ENCODE measurements at places on chromosomes 6 and 20.

GRCh38 chr20:48685300-48685699 lies 142.5 kb downstream of the PREX1 start:
- DNase-seq = no peak

GRCh38 chr6:74967821-74968220 lies 238.0 kb downstream of the COL12A1 start:
- no peak for DNase-seq

DNA sequence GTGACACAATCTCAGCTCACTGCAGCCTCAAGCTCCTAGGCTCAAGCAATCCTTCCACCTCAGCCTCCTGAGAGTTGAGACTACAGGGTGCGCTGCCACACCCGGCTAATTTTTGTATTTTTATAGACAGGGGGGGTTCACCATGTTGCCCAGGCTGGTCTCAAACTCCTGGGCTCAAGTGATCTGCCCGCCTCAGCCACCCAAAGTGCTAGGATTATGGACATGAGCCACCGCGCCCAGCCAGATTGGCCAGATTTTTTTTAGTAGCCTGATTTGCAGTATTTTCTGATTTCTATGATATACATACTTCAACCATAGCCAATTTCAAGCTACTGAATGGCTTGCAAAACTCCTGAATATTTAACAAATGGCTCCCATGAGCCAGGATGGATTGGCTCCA lies 21.4 kb upstream of the DLGAP4 start:
- DNase-seq = no peak

DNA sequence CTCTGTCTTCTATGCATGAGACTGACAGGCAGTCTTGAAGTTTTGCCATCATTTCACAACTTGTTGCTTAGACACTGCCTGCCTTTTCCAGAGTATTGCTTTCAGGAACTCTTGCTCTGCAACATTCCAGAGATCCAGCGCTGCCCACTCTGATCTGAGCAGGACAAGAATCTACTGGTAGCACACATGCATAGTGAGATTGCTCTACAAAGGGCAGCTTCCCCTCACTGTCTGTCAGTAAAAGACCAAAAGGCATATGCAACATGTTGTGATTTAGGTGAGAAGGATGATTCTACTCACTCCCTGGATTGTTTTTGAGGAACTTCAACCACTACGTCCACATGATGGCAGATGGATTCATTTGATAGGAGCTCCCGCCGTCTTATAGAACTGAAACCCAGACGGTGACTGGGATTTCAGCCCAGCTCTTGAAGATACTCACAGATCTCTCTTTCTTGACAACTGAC lies 259.1 kb downstream of the ARID1B start:
- DNase-seq = no peak

GRCh38 chr6:73156793-73157767 lies 68.2 kb downstream of the KHDC1L start:
- no peak for DNase-seq

GRCh38 chr6:119110601-119111548 lies 32.4 kb upstream of the FAM184A start:
- DNase-seq = peak; percentile 68

DNA sequence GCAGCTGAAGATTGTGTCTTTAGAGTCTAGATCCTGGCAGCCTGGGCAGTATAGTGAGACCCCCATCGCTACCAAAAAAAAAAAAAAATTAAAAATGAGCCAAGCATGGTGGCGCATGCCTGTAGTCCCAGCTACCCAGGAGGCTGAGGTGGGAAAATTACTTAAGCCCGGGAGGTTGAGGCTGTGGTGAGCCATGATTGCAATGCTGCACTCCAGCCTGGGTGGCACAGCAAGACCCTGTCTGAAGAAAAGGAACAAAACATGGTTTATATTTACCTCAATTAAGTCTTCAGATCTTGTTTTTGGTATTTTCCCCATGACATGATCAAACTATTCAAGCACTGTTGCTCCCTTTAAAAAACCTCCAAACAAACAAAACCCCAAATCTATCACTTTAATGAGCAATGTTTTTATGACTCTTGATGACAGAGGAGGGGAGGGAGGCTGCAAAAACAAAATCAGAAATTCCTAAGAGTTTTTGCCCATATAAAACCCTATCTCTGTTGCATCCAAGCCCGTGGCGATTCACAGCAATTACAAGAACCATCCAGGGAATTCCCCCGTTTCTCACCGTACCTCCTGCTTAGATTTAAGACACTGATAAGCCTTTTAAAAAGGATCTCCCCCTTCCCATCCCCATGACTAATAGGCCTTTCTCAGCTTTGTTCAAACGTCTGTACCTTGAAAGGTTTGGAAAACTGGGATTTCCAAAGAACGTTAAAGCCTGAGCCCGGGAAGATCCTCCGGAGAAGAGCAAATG lies 259.9 kb downstream of the BMP7 start:
- no peak for DNase-seq

DNA sequence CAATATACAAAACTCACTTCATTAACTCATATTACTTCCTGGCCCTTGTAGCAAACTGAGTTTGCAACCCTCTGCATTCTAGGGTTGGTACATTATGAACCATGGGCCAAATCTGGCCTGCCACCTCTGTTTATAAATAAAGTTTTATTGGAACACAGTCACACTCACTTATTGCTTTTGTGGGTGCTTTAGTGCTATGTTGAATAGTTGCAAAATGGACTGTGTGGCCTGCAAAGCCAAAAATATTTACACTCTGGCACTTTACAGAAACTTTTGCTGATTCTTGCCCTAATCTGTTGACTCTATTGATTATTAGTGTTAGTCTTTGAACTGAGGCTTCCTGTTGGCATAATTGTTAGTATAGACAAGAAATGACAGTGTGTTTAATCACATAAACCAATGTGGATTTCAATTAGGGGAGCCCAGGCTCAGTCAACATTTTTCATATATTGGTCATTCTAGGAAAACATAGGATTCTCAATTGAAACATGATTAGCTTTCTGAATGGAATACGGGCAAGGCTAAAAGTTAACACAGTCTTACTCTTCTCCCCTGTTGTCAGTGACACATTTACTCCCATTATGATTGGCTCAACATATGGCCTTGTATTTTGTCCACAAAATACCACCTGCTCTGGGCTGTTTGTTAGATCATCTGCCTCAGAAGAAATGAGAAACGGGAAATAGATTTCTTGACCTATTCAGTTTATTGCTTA lies 241.9 kb upstream of the ZFP64 start:
- no peak for DNase-seq

- DNase-seq = no peak
Measured at GRCh38 chr6:47922391-47922790, 140.6 kb downstream of the OPN5 start.

- no peak for DNase-seq
Measured at GRCh38 chr20:17109307-17109706, 117.5 kb upstream of the PCSK2 start.

- no peak for DNase-seq
Measured at GRCh38 chr6:151481786-151482185, 12.0 kb upstream of the CCDC170 start.

DNA sequence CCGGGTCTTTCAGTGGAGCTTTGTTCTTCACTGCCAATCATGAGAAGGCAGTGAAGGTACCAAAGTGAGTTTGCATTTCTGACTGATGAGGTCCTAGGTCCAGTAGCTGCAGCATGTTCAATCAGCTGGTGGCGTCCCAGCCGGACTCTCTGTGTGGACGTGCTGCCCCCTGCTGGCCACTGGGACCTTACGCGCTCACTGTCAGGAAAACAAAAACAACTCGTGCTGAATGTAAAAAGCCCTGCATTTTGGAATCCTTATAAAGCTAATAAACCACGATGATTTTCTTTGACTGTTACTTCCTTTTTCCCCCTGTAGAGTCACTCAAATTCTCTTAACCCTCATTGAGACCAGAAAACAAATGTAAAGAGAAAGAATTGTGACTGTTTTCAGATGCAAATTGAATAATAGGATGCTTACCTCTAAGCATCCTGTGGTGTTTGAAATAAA lies 4.9 kb upstream of the CD24 start:
- peak; percentile 63 for DNase-seq

DNA sequence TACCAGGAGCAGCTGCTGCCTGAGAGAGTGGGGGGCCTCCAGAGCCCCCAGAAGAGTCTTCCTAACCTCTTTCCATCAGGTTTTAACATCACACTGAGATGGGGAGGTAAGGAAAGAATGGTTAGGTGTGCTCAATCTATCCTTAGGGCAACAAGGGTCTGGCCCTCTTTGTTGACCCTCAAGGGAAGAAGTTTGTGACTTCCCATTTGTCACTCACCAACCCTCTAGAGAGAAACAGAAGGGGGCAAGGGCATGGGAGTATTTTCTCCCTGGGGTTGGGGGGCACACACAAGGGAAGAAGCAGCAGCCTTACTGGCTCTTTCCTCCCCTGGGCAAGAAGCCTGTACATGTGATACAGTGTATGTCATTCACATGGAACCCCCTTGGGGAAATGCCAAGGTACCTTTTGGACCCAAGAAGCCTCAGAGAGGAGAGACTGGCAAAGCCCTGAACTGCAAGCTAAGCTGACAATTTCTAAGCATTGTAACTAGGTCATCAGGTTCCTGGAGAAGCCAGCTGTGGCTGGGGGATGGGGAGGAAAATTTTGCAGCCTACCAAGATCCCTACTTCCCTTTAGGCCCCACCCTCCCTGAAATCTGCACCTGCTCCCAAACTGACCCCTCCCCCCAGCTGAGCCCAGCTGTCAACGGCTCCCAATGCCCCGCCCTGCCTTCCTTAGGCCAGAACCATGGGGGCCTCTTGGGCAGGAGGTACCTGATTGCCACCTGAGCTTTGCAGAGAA lies 14.5 kb downstream of the BCL2L1 start:
- peak; percentile 25 for DNase-seq

DNA sequence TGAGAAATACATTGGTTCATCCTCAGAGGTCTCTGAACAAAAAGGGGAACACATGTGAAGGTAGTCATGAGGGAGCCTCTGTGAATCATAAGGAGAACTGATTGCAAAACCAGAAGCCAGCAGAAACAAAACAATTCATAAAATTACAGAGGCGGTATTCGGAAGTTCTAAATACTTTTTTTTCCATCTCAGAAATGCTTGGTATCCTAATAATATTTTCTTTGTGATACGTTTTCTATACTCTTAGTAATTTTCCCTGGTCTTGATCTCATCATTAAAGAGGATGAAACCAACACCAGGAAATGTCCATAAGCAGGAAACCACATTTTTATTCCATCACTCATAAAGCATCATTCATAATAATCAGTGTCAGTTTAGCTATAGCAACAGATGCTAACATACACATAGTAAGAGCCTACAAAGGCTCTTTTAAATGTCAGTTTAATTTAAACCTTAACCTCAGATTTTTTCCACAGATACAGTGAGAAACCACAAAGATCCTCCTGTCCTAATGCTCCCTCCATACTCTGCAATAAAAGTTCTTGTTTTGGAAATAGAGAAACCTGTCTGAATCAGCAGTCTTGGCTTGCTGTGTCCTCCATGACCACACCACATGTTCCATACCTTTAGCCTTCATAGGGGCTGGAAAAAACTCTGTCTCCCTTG lies 29.2 kb downstream of the SGK1 start:
- no peak for DNase-seq

- no peak for DNase-seq
Measured at GRCh38 chr6:144460327-144461095, 175.4 kb downstream of the UTRN start.

- DNase-seq = no peak
Measured at GRCh38 chr20:61558726-61559125, 306.7 kb downstream of the CDH4 start.

DNA sequence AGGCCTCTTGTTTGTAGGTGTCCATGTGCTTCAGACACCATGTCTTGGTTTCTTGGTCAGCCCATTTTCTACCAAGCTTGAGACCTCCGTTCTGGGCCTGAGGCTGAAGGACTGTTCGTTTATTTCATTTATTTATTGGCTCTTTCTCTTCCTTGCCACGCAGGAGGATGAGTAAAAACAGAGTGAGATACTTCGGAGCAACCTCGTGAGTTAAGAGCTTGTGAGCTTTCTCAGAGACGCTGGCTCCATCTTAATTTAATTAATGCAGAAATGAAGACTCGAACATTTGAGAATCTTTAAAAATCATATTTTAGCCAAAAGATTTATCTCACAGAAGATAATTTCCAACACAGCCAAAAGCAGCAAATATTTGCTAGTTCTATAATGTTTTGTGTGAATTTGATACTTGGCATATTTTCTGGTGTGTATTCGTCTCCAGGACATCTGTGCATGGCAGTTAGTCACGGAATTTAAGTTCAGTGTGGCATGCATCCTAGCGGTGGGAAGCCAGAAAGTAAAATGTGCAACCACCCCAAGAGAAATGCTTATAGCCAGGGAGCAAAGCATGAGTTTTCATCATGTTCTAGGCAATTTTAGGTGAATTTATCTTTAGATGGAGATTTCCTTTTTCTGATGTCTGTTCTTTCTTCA lies 76.0 kb downstream of the THBS2 start:
- DNase-seq = no peak

GRCh38 chr6:42026540-42026939 lies 23.8 kb upstream of the TAF8 start:
- no peak for DNase-seq

DNA sequence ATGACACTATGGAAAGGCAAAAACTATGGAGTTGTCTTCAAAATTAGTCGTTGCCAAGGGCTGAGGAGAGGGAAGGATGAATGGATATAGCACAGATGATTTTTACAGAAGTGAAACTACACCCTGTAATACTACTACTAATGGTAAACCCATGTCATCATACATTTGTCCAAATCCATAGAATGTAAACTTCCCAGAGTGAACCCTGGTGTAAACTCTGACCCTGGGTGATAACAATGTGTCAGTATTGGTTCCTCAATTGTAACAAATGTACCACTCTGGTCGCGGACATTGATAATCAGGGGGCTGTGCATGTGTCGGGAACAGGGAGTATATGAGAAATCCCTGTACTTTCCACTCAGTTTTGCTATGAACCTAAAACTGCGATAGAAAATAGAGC lies 72.2 kb downstream of the CNBD2 start:
- no peak for DNase-seq

GRCh38 chr6:138115877-138116660 lies 8.8 kb upstream of the PERP start:
- DNase-seq = peak; percentile 68

- DNase-seq = no peak
Measured at GRCh38 chr6:170445971-170446370, 107.1 kb downstream of the PSMB1 start.

- DNase-seq = peak; percentile 39
Measured at GRCh38 chr6:117483645-117484016, 1.2 kb downstream of the DCBLD1 start.

DNA sequence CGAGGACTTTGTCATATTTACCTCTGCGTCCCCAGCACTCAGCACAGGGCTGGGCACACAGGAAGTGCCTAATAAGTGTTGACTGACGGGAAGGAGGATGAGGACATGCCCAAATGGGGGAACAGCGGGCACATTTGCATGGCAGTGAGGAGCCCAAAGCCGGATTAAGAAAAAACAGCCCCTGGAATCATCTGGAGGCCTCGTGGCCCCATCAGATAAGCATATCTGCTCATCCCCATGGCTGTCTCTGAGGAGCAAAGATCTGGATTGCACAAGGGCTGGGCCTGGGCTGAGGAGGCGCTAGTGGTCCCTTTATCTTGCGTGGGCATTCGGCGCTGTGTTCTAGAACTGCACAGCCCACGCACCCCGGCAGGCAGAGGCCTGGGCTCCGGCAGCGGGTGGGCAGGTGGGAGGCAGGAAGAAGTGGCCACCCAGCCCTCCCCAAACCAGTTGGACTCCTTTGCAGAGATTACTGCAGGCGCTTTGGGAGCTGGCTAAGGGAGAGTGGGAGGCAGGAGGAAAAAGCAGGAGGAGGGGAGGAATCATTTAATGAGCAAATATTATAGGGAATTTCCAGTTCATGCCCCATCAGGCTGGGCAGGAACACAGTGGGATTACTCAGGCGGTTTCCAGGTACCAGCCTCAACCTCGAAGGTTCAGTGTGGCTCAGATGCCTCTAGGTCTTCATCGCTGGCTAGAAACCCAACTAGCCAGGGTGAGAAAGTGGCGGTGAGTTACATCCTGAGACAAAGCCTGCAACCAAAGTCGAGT lies 108.1 kb downstream of the CEBPB start:
- no peak for DNase-seq
